SJSA1 (cell line): ENCODE measurements at places on chromosomes 3 and 15.

- no peak for DNase-seq
Observed at GRCh38 chr3:105847865-105848264, 20.9 kb downstream of the CBLB start.

- no peak for DNase-seq
Observed at GRCh38 chr3:4503050-4503449, 9.9 kb downstream of the ITPR1 start.

GRCh38 chr15:98651581-98652220 lies 3.4 kb downstream of the IGF1R start:
- DNase-seq = no peak

DNA sequence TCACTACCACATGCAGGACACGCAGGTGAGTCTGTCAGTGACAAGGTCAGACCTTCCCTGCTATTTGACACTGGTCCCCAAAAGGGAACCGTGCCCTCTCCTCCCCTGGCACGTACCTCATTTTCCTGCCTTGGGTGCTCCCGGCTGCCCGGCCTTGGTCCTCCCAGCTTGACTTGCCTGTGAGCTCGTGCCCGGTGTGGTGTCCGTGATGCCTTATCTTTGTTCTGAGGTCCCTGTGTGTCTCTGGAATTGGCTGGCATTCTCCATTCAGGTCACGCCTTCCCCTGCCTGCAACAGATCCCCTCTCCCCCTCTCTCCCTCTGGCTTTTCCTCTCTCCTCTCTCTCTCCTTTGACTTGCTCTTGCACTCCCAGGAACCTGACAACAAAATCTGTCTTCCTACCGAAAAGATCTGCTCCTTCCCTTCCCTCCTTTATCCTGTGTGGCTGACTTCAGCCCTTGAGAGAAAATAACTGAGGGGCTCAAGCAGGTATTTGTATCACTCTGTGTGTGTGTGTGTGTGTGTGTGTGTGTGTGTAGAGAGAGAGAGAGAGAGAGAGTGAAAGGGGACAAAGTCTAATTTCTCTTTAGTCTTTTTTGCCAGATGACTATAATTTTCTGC lies at the start of gene MASP1:
Gene MASP1, minus strand, starts transcription at position 226 of the 621 bp plus-strand sequence. Its CDS starts 105 bp downstream, at position 121.
- peak; percentile 8 for DNase-seq

- DNase-seq = no peak
Observed at GRCh38 chr15:99431661-99432091, 134.1 kb upstream of the MEF2A start.

GRCh38 chr15:38461066-38461833 lies 7.3 kb downstream of the FAM98B start:
- peak; percentile 15 for DNase-seq

- no peak for DNase-seq
Observed at GRCh38 chr3:170092907-170093306, 55.1 kb downstream of the GPR160 start.
